ENCODE measurements at places on chromosomes 16 and 17.
A peak's percentile ranks its signal among the peaks of the same experiment; 100 is the strongest.

DNA sequence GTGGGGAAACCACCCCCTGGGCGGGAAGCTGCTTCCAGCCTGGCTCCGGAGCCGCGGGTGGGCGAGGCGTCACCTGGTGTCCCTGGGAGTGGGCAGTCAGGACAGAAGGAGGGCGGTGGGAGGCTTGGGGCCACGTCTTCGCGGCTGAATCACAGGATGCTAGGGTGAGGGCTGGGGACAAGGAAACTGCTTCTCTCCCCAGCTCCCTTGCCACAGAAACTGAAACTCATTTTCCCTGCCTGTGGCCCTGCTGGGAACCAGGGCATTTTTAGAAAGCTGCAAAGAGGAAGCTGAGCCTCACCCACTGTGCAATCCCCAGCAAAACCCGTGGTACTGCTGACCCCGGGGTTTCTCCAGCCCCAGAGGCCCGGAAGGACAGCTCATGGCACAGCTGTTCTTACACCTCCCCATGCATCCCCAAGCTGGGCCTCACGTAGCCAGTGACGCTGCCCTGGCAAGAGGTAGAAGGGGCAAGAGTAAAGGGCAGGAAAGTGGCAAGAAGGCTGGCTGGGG is 8.2 kb downstream of the RHBDF2 start:
- ATAC-seq = peak; percentile 12

GRCh38 chr16:46857368-46857945 is 26.5 kb upstream of the C16orf87 start:
- peak; percentile 78 for ATAC-seq

DNA sequence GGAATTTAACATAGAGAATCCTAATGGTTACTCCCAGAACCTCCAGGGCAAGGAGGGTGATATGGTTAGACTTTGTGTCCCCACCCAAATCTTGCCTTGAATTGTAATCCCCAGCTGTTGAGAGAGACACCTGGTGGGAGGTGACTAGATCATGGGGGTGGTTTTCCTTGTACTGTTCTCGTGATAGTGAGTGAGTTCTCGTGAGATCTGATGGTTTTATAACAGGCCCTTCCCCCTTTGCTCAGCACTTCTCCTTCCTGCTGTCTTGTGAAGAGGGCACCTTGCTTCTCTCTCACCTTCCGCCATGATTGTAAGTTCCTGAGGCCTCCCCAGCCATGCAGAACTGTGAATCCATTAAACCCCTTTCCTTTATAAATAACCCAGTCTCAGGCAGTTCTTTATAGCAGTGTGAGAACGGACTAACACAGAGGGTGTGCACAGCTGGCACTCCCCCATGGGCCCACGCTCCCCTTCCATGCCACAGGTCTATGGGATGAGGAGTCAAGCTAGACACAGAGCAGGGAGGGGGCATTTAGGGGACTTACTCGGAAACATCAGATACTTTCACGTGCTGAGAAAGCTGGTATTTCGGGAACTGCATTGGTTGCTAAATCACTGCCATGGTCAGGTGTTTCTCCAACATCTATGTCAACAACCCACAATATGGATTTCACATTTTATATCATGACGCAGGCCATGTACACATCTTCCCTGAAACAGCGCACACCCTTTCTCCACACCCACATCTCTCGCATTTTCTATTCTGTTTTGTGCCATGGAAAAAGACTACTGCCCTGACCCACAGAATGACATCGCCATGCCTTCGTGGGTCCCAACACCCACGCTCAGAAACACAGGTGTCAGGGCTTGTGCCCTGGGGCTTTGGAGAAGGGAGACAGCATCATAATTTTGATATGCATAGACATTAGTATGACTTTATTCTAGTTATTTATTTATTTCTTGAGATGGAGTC is 199.1 kb upstream of the GSE1 start:
- ATAC-seq = no peak

DNA sequence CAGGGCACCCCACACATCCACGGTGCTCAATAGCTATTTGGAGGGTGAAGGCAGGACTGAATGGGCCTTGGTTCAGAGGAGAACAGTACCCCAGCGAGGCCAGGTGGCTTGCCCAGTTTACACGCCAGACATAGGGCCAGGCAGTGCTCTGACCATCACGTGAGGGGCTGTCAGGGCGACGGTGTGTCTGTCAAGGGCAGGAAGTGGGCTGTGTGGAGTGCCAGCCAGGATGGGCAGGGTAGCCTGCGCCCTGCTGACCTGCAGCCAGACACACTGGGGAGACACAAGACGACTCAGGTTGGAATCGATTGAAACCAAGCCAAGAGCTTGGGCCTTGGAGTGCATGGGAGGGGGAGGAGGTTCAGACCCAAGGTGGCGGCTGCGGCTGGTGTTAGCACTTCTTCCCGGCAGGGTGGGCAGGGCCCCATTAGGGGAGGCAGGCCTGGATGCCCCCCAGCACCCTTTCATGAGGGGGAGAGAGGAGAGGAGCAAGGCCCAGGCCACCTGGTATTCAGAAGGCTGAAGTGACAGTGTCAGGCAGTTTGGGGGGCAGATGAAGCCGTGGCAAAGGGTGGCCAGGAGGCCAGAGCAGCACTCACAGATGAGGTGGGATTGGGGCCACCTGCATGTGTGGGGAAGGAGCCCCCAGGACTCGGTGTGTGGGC is 68.2 kb downstream of the SREBF1 start:
- peak; percentile 35 for ATAC-seq

DNA sequence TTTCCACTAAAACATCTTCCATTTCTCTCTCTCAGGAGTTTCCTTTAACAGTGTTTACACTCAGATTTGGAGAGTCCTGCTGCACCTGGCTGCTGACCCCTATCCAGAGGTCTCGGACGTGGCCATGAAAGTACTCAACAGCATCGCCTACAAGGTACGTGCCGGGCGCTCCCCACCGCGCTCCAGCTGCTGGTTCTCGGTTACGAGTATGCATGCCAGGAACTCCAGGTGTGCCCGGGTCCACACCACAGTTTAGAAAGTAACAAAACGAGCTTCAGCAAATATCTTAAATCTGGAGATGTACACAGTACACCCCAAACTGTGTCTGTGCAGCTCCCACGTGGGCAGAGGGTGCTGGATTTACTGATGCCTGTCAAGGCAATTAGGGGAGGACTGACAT is 82.9 kb upstream of the CHMP6 start:
- no peak for ATAC-seq

- no peak for ATAC-seq
These were observed 212.0 kb downstream of the GRIN2A start for GRCh38 chr16:9970244-9970643.

GRCh38 chr16:31224092-31224955 is 7.4 kb upstream of the PYDC1 start:
- no peak for ATAC-seq

DNA sequence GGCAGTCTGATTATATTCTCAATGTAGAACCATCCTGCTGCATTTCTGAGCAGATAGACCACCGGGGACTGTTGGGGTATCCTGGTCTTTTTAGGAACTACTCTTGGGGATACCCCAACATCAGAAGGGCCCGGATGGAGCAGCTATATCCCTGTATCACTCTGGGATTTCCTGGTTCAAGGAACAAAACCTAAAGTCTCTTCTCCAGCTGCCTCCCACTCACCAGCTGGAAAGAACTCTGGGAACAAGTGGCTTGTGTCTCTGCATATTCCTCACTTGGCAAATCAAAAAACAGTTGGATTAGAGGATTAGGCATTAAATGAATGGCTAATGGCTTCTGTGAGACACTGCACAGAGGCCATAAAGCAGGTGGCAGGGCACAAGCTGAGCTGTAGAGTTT is 62.3 kb upstream of the HS3ST2 start:
- ATAC-seq = no peak

- no peak for ATAC-seq
These were observed 2.5 kb downstream of the RSL1D1 start for GRCh38 chr16:11848842-11849241.

DNA sequence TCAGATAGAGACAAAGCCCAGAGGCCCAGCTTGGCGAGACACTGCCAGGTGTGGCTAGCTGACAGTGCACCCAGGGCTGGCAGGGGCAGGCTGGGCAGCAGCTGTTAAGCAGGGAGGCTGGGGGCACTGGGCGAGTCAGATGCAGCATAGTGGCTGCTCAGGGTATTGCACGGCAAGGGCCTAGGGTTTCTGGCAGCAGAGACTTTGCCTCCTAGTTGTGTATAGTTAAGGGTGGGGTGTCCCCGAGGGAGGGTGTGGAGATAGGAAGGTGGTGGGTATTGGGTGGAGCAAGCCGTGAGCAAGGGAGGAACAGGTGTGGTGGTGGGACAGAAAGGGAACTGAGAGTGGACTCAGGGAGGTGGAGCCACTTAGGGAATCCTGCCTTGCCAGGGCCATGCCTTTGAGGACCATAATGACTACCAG is 66.0 kb downstream of the SMPD3 start:
- ATAC-seq = peak; percentile 55

DNA sequence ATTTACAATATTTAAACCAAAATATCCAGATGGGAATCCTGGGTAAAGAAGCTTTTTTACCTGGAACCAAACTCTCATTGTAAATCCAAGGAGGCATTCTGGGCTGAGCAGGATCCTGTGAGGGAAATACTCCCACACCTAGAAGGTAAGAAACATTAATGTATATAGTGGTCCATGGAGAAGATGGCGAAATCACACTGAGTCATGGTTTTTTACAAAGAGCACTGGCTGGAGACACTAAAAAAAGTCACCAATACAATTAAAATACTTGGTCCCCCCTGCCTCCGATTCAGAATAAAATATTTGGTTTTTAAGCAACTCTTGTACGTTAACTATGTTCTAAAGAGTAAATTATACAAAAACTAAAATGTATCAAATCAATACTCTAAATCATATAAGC is 32.9 kb downstream of the SYNRG start:
- no peak for ATAC-seq

GRCh38 chr17:48051706-48052486 is 3.7 kb downstream of the NFE2L1 start:
- ATAC-seq = no peak

- ATAC-seq = peak; percentile 79
These were observed 26.1 kb upstream of the ABCA8 start for GRCh38 chr17:68981288-68981687.

- no peak for ATAC-seq
These were observed 1.9 kb downstream of the RTN4RL1 start for GRCh38 chr17:2023256-2023655.

- peak; percentile 55 for ATAC-seq
These were observed 4.3 kb upstream of the TLCD2 start for GRCh38 chr17:1714427-1714979.

DNA sequence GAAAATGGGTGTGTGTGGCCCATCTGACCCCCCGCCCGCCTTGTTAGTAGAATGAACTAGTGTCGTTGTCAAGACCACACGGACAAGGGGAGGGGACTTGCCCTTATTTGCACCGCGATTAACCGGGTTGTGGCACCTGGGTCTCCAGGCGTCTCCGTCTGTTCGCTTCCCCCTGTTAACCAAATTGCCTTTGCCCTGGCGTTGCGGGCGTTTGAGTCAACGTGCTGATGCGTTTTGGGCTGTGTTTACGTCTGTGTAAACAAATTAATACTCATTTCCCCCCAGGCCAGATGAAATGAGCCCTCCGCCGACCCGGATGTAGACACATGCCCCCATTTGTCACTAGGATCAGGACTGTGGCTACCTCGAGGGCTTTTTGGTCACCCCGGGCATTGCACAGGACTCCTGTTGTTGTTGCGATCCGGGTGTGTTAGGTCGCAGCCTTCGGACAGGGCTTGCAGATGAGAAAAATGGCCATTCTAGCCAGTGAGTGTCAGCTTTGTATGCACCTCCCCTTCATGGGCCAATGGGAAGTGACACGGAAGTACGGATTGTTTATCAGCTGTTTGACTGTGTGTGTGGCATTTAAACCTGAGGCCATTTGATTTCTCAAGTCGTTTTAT is 906 bp downstream of the RBL2 start:
- peak; percentile 97 for ATAC-seq

DNA sequence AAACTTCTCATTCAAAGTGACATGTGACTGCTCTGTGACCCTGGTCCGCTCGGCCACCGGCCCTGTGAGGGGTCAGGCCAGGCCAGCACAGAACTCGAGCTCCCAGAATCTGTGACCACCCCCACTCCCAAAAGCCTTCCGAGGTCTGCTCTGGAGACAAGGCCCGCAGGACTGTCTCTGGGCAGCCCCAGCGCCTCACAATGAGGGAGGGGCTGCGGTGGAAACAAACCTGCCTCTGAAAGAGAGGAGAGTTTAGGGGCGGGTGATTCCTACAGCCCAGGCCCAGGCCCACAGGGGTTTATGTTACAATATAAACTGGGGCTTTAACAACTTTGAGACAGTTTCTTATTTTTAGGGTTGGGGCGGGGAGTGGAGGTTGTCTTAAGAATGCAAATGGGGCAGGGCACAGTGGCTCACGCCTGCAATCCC is 19.9 kb downstream of the IGFBP4 start:
- no peak for ATAC-seq

DNA sequence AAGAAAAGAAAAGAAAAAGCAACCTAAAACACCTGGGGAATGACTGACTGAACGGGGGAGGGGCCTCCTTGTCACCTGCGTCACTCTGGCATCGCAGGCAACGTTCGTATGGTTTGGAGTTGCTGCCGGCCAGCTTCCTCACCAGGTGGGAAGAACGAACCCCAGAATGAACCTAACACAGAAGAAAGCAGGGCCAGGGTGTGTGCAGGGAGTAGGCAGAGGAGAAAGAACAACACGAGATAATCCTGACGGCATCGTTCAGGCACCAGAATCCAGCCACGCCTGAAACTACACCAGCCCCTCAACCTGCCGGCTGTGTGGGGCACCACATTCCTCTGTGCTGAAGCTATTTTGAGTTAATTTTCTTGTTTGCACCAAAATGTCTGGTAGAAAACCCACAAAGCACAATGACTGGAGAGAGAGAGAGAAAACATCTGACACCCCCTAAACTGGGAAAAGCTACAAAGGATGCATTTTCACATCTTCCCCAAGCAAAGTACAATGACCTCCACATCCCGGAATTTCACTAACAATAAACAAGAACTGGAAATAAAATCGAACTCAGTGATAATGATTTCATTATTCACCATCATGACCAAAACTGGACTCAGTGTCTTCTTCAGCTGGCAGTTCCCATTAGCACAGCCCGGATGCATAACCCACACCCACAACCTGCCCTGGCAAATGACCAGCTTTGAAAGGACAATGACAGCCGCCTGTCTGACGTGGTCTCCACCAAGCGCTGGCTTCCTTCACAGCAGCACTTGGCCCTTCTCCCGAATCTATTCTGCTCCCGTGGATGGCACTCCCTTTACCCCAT is 23.6 kb downstream of the RAB40B start:
- no peak for ATAC-seq

DNA sequence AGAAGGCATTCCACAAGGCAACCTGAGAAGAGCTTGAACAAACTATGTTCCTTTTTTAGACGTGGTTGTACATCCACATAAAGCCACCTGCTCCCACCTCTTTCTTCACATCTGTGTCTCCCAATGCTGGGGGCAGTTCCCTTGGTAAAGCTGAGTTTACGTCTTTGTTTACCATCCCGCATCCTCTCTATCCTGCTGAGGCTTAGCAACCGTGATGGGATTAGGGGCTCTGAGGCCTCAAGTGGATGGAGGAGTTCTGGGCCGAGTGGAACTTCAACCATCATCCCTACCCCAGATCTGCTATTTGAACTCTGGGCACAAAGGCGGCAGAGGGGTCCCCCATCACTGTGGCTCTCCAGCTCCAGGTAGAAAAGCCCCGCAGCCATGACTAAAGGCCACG is 94.2 kb upstream of the CREBBP start:
- no peak for ATAC-seq

- ATAC-seq = peak; percentile 92
These were observed 559.5 kb upstream of the CDH11 start for GRCh38 chr16:65681406-65681805.

- ATAC-seq = no peak
These were observed 104.7 kb upstream of the TMEM132E start for GRCh38 chr17:34474706-34475105.

Measured in SK-N-SH treated with all-trans-retinoic acid at 6 μM for 48 hours (cell line).